Forelimb muscle (tissue), 1 donor: ENCODE measurements at places on chromosomes 11 and 22. TPM values are rescaled to one million over a fixed set of nuclear protein-coding genes. Genes with fewer than 3 reads are reported as not detected.

Gene TTLL1
- 9.6 TPM for polyA plus RNA-seq

- no peak for DNase-seq
Observed at GRCh38 chr11:65742353-65742752, 21.8 kb upstream of the RNASEH2C start.

- DNase-seq: no peak
Observed at GRCh38 chr11:133582326-133582725, 50.0 kb upstream of the OPCML start.

DNA sequence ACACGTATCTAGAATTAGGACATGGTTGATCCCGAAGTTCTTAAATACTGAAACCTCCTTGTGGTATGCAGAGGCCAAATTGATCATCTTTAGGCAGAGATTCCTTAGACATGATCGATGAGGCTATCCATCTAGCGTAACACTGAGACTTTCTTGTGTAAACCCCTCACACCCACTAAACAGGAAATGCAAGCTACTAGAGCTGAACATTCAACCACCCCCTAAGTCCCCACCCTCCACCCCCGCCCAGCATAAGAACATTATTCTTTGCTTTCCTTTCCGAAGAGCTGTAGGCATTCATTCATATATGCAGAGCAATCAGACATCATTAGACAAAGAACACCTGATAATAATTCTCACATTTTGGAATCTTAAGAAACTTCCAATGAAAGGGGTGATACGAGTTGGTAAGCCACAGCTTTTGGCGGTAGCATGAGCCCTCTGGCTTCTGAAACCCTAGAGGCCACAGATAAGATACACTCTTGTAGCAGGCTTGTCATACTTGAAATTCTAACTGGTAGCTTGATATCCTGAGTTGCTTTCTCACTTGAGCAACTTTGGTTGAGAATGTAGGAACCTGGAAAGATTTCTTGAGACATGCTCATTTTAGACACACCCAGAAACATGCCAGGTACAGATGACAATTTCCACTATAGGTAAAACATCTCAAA lies 42.2 kb downstream of the FLI1 start:
- no peak for DNase-seq

DNA sequence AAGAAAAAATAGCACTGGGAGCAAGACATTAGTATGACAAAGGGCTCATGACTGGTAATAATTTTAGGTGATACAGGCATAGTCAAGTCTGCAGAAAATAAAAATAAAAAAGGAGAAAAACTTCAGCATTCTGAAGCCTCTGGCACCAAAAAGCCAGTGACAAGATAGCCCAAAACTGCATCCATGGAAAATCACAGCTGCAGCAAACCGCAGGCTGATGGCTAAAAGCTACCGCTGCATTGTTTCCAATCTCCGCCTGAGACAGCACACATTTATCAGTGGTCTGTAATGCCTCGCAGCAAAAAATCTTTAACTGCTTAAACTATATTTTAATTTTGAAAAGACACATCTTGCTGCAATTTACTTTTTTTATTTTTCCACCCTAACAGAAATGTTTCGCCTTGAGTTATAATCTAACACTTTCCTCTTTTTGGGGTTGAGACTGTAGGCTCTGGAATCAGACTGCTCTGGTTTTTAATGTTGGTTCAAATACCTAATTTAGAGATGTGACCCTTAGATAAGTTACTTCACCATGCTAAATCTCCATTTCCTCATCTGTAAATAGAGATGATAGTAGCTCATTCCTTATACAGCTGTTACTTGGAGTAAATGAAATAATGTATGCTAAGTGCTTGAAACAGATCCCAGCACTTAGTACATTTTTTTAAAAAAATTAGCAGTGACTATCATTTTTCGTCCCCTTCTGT lies 42.0 kb upstream of the FIBIN start:
- peak; percentile 58 for DNase-seq

DNA sequence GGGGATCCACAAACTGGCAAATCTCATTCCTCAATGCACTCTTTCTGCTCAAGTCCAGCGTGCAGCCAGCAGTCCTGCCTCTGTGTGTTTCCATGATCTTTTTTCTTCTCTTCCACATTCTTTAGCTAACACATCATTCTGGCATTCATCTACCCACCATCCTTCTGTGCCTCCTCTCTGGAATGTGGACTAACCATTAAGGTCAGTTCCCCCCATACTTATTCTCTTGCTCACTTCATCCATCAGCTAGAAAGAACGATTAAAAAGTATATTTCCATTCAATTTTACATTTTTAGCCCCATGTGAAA lies 7.8 kb downstream of the KIRREL3 start:
- no peak for DNase-seq

DNA sequence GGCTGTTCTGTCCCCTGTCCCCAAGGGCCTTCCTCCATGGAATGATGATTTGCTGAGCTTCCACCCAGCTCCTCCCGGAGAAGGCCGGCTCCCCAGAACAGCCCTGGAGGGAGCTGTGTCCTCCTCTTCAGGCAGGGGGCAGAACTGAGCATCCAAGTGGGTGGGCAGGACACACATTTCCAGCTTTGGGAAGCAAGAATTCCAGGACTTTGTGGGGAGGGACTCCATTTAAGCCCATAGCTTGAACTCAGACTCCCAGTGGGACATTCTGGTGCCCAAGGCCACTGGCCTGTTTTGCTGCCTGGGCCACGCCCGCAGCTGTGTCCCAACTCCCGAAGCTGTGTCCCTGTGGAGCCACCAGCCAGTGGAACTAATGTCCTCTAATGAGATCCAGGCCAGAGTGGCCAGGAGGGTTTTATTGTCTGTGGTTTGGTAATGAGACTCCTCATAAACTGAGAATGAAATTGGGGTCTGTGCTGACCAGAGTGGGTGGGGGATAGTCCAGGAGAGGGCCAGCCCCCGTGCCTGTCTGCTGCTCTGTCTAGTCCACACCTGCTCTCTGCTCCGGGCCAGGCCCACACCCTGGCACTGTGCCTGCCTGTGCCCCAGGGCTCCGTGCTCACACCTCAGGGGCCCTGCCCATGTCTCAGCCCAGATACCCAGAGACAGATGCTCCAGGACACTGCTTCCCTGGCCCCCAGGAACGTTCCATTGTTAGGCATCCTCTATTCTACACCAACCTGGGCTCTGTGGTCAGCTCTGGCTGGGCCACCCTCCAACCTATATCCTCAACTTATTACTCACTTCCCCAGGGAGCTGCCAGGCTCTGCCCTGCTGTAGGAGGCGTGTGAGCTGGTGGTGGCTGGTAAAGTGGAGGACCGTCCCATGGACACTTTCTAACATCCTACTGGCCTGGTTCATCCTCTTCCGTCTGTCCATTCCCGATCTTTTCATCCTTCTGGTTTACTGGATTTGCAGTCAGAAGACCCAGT lies 7.6 kb downstream of the NECTIN1 start:
- DNase-seq: no peak

- DNase-seq: peak; percentile 20
Observed at GRCh38 chr11:94638902-94639373, 71.8 kb downstream of the PIWIL4 start.
